ENCODE measurements at places on chromosomes 6 and 20.
A peak's percentile ranks its signal among the peaks of the same experiment; 100 is the strongest.

DNA sequence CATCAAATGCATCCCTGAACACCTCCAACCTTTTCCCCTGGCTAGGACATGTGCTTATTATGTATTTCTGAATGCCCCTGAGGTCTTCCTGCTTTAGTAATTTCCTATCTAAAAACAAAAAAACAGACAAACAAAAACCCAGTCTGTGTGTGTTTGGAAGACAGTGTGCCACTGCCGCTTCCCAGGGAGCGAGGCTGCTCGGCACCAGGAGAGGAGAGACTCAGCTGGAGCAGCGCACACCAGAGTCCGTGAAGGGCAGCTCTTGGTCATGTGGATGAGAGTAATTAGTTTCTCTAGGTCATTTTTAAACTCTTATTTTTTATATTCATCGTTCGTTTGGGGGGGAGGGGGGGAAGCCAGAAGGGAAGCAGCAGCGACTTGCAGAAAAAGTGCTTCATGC is 10.0 kb upstream of the ANKRD60 start:
- no peak for DNase-seq

DNA sequence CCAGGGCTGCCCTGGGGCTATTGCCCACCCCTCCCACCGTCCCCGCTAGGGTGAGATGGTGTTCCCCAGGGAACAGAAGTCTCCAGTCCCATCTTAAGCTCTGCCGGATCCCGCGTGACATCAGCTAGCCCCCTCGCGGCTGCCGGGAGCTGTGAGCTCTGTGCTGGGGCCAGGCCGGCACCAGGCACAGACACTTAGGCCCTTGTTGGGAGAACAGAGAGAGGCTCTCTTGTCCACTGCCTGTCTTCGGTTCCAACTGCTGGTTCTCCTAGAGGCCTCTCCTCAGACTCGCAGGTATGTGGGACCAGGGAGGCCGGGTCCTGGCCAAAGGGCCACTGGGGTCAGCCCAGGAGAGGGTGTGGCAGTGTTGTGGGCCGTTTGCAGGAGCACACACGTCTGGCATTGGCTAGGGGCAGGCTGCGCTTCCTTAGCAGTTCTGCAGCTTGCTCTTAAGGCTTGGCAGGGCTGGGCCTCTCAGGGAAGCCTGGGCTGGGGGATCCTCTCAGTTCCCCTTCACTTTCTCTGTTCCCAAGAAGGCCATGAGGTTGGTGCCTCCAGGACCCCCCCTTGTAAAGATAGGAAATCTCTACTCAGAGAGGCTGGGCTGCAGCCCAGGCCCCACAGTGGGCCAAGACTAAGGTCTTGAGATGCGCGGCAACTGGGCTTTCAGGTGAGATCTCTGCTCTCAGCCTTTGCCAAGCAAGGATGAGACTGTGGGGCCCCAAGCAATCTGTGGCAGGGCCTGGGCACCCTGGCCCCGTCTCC is 6.3 kb downstream of the SGK2 start:
- DNase-seq: no peak

DNA sequence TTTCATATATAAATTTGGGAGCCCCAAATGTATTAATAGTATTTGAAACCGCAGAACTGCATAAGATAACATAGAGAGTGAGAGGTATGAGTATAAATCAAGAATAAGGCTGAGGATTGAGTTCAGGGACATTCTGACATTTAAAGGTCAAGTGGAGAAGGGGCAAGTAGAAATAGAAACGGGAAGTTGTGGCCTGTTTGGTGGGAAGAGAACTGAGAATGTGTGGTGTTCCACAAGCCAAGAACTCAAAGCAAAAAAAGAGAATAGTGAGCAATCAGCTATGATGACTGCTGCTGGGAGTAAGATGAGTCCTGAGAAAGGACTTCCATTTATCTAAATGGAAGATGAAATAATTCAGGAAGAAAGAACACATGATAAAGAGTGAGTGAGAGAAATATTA is 418.4 kb downstream of the CD109 start:
- DNase-seq: no peak

DNA sequence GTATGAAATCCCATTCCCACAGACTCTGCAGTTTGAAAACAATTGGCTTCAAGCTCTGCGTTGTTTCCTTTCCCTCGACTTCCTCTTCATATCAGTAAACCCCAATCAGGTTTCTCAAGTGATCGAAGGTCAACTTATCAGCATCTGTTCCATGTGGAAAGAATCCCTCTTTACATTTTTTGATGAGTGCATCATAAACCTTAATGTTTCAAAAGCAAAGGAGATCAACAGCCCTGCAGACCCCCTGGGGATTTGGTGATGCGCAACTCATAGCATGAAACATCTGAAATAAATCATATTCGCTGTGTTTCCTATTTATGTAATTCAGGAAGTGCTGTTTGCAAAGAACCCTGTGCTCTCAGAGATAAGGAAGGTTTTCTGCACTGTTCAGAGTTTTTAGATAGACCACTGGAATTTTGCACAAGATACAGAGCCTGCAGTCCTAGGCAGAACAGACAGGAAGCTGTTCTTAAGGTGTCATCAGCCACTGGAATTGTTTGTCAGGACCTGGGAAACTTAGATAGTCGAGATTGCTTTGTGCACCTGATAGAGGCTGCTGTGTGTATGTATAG is 216.0 kb downstream of the HIVEP2 start:
- no peak for DNase-seq

DNA sequence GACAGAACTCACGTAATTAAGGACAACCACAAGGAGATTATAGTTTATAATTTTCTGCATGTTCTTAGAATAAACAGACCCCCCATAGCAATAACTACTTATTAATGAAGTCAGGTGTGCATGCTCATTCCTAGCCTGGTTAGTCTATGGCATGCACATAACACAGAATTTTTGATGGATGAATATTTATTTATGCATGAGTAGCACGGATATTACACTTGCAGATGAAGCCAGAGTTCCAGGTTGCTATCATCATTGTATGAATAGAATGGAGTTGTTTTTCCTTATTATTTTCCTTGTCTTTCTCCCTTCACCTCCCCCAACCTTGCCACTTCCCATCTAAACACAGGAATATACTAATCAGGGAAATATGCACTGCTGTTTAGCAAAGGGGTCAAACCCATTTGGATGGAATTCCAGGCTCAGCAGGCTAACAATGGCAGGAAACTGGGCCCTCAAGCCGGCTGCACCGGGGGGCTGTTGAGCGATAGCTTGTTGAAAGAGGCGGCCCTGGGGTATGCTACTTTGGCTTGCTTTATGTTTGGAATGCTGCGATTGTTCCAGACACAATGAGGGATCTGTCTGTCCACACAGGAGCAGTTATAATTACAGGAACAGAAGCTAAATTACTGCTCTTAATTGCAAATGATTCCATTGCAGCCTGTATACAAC is 112.6 kb downstream of the TMEM170B start:
- DNase-seq: no peak

GRCh38 chr6:114342826-114343781 is at the start of gene HS3ST5:
TSS of gene HS3ST5 (minus strand) at chr6:114343023. CDS start at chr6:114062845, 280,178 bp downstream.
- peak; percentile 28 for DNase-seq

DNA sequence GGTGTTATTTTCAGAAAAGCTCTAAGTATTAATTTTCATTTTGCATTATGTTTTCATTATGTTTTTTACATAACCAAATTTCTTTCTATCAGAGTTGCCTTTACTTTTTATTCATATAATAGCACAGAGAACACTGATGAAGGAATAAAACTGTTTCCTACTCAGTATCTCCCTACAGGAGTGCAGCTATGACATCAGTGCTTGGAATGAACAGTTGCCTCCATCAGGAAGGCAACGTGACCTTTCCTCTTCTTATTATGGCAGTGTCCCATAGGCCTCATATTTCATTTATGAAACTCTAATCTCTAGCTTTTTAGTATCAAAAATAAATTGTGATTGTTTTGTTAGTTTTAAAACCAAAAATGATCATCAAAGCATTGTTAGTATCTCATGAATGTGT is 712.8 kb downstream of the CD109 start:
- no peak for DNase-seq

DNA sequence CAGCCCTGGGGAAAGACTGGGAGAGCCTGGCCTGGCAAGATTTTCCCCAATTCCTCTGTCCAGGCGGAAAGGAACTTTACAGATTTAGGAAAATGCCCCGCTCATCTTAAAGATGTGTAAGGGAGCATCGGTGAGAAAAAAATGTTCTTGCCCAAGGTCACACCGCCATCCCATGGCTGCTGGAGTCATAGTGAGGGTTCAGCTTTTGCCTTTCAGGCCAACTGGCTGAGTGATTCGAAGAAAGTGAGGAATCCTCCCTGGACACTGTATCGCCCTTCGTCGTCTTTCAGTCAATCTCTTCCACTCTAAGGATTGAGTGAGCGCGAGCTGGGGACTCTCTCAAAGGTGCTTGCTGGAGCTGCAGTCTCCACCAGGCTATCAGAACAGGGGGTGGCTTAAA is 1.4 kb downstream of the WFDC2 start:
- DNase-seq: no peak

DNA sequence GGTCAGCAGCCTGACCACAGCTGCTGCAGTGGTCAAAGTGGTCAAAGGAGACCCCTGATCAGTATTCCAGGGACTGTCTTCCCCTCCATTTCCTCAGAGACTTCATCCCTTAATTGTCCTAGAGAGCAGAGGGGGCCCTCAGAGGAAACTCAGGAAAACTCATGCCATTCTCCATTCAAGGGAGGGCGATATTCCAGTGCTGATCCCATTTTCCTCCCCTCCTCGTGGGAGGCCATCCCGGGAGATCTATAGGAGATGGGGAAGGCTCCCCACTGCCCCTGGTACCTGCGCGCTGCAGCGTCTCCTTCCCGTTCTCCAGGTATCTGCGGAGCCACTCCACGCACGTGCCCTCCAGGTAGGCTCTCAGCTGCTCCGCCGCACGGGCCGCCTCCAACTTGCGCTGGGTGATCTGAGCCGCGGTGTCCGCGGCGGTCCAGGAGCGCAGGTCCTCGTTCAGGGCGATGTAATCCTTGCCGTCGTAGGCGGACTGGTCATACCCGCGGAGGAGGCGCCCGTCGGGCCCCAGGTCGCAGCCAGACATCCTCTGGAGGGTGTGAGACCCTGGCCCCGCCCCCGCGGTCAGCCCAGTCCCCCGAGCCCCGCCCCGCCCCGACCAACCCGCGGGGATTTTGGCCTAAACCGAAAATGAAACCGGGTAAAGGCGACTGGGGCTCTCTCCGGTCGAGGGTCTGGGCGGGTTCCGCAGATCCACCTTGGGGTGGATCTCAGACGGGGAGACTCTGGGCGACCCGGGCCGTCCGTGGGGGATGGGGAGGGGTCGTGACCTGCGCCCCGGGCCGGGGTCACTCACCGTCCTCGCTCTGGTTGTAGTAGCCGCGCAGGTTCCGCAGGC is 878 bp downstream of the HLA-C start:
- no peak for DNase-seq

DNA sequence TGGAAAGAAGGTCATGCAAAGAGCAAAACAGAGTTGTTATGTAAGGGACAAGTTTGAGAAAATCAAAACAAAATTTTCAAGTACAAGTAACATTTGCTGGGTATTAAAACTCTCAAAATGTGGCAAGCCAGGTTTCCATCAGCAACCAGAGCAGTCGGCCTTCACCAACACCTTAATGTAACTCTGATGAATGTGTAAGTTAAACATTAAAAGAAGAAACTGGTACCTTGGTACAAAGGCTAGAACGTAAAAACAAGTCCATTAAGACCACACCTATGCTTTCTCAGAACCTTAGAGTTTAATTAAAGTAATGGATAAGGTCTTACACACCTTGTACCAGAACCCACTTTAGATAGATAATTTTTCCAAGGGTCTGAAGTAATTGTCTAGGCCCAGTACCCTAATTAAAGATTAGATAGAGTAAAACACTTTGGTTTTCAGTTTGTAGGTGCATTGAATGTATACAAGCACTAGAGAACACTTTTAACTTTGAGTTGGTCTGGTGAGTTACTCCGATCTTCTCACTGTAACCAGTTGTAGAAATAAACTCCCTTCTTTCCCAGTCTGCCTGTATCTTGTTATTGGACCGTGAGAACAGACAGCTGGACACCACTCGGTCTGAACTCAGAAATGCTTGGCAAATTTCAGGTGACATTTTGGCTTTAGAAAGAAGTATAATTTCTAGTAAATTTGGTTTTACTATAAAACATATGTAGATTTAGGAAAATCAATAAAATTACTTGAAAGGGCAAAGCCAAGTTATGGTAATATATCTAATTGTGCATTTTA is 319.4 kb downstream of the HTR1B start:
- DNase-seq: no peak

DNA sequence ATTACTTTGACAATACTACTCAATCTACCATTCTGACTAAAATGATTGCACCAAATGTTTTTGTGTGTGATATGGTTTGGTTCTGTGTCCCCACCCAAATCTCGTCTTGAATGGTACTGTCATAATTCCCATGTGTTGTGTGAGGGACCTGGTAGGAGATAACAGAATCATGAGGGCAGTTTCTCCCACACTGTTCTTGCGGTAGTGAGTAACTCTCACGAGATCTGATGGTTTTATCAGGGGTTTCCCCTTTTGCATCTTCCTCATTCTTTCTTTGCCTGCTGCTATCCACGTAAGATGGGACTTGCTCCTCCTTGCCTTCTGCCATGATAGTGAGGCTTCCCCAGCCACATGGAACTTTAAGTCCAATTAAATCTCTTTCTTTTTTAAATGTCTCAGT is 20.8 kb downstream of the SYCP2 start:
- DNase-seq: no peak

DNA sequence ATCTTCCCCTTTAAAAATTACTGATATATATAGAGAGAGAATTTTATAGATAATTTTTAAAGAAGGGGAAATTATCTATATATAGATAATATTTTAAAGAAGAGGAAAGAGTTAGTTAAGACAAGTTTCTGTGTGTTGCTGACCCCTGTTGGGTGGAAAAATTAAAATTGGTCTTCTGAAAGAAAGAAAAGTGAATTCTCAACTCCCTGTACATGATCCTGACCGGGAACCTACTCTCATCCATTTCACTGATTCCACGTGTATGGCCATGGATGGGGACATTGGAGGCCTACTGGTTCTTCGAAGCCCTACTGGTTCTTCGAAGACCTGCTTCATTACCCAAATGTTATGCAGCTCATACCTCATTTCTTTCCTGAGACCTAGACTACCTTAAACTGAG is 53.0 kb upstream of the TCF21 start:
- no peak for DNase-seq

DNA sequence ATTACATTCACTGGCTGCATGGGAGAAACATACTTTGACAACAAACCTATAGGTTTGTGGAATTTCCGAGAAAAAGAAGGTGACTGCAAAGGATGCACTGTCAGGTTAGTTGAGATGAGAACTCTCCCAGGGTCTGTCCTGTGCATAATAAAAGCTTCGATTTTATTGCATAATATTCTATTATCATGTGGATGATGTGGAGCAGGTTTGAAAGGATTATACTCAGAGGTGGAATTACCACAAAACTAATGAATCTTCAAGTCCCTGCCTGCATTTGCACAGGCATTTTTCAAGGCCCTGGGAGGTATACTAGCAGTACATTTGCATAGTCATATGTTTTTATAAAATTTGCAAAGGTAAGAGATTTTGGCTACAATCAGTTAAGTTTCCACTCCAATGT is 249.8 kb downstream of the ARHGAP18 start:
- DNase-seq: no peak
